Gastrocnemius medialis (tissue), 4 donors: ENCODE measurements at places on chromosomes 1 and 21. TPM values are rescaled to one million over a fixed set of nuclear protein-coding genes. Genes with fewer than 3 reads are reported as not detected.
A peak's percentile ranks its signal among the peaks of the same experiment; 100 is the strongest.

DNA sequence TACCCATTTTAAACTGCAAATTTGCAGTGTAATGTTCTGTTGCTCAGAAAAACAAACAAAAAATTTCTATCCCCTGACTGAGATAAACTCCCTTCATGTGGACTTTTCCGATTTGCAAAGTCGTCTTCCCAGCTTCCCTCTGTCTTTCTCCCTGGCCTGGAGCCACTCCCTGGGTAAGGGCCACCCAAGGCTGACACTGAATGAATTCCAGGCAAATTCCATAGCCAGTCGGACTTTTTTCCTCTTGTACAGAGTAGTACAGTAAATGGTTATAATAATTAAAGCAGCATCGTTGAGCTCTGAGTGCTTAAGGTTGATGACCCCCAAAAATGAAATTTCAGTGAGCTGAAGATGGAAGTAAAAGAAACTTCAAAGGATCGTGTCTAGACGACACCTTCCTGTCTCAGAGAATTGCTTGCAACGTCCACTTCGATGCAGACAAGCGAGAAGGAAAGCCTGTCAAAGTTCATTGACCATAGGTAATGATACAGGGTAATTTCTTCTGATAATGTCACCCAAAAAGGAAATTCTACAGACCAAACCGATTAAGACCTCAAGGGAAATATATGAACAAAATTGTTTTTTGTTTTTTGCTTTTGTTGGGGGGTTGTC lies 33.6 kb upstream of the LHX8 start:
- H3K4me3 ChIP-seq = no peak overlapping the region
- H3K4me1 ChIP-seq = no peaks in the 10 kb centered on the region
- no peaks in the 10 kb centered on the region for H3K27me3 ChIP-seq
- DNase-seq = no peak
- no peak overlapping the region for H3K27ac ChIP-seq

GRCh38 chr1:38578271-38578951 lies 281.2 kb downstream of the RRAGC start:
- no peaks in the 10 kb centered on the region for H3K4me1 ChIP-seq
- no peaks in the 10 kb centered on the region for H3K36me3 ChIP-seq
- no peak overlapping the region for H3K4me3 ChIP-seq
- H3K27me3 ChIP-seq = peaks cover 27% of the 10 kb centered on the region

- no peak for DNase-seq
- H3K4me1 ChIP-seq = peaks cover 9% of the 10 kb centered on the region
- no peak overlapping the region for H3K4me3 ChIP-seq
These were observed 32.6 kb downstream of the SLC44A3 start for GRCh38 chr1:94852788-94853187.

- no peak for DNase-seq
- no peak overlapping the region for H3K27ac ChIP-seq
- no peaks in the 10 kb centered on the region for H3K27me3 ChIP-seq
- H3K4me1 ChIP-seq = no peaks in the 10 kb centered on the region
- no peak overlapping the region for H3K4me3 ChIP-seq
- no peaks in the 10 kb centered on the region for H3K36me3 ChIP-seq
These were observed 43.9 kb downstream of the FH start for GRCh38 chr1:241475671-241476070.

- no peaks in the 10 kb centered on the region for H3K36me3 ChIP-seq
- H3K4me1 ChIP-seq = no peaks in the 10 kb centered on the region
- no peak overlapping the region for H3K27ac ChIP-seq
- no peak for DNase-seq
- H3K27me3 ChIP-seq = no peaks in the 10 kb centered on the region
These were observed 8.1 kb upstream of the ACKR1 start for GRCh38 chr1:159196543-159196942.

DNA sequence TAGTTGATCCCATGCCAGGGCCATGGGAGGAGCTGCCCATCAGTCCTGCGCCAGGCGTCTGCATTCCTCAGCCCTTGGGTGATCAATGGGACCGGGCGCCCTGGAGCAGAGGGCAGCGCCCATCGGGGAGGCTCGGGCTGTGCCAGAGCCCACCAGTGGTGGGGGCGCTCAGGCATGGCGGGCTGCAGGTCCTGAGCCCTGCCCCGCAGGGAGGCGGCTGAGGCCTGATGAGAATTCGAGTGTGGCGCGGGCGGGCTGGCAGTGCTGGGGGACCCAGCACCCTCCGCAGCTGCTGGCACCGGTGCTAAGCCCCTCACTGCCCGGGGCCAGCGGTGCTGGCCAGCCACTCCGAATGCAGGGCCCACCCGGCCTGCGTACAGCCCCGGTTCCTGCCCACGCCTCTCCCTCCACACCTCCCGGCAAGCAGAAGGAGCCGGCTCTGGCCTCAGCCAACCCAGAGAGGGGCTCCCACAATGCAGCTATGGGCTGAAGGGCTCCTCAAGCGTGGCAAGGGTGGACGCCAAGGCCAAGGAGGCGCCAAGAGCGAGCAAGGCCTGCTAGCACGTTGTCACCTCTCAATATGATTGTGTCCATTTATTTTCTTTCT lies 238.1 kb upstream of the OLFM3 start:
- no peak overlapping the region for H3K4me3 ChIP-seq
- H3K27ac ChIP-seq = no peak overlapping the region
- H3K4me1 ChIP-seq = no peaks in the 10 kb centered on the region
- H3K36me3 ChIP-seq = no peaks in the 10 kb centered on the region
- no peak for DNase-seq
- no peaks in the 10 kb centered on the region for H3K27me3 ChIP-seq

DNA sequence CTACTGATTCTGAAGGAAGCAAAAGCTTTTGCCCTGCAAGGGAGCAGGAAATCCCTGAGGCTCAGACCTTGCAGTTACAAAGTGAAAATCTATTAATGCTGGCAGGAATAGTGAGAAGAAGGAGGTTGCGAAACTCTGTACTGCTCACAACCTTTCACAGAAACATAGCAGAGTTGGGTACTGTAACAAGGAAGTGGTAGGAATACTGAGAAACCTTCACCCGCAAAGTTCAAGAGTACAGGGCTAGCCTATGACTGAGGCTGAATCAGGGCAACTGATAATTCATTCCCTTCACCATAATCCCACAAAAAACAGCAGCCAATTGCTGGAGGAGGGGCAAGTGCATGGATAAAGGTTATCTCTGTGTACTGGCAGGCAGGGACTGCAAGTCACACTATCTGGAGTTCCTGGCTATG lies 23.9 kb upstream of the KCTD3 start:
- no peak overlapping the region for H3K4me3 ChIP-seq
- H3K27me3 ChIP-seq = no peaks in the 10 kb centered on the region
- no peak for DNase-seq
- no peaks in the 10 kb centered on the region for H3K4me1 ChIP-seq
- H3K27ac ChIP-seq = no peak overlapping the region
- no peaks in the 10 kb centered on the region for H3K36me3 ChIP-seq

DNA sequence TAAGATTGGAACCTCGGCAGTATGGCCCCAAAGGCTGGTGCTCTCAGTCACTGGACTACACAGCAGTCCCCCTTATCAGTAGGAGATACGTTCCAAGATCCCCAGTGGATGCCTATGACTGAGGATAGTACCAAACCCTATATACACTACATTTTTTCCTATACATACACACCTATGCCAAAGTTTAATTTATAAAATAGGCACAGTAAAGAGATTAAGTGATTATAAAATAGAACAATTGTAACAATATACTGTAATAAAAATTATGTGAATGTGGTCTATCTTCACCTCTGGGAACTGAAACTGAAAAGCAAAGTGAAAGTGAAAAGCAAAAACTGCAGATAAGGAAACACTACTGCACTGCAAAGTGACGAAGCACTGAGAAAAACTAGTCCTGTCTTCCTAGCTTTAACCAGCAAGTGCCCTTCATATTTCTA lies 96.8 kb downstream of the INTS7 start:
- no peaks in the 10 kb centered on the region for H3K27me3 ChIP-seq
- no peaks in the 10 kb centered on the region for H3K4me1 ChIP-seq
- peak overlapping the region; percentile 13 for H3K4me3 ChIP-seq
- no peak for DNase-seq

- H3K36me3 ChIP-seq = no peaks in the 10 kb centered on the region
- H3K4me3 ChIP-seq = no peak overlapping the region
- peaks cover 36% of the 10 kb centered on the region for H3K27me3 ChIP-seq
These were observed 187.5 kb upstream of the ARHGEF16 start for GRCh38 chr1:3266870-3267549.

- no peak overlapping the region for H3K4me3 ChIP-seq
- peaks cover 74% of the 10 kb centered on the region for H3K4me1 ChIP-seq
- peak overlapping the region; percentile 92 for H3K27ac ChIP-seq
These were observed 36.7 kb upstream of the WASF2 start for GRCh38 chr1:27526569-27527222.

DNA sequence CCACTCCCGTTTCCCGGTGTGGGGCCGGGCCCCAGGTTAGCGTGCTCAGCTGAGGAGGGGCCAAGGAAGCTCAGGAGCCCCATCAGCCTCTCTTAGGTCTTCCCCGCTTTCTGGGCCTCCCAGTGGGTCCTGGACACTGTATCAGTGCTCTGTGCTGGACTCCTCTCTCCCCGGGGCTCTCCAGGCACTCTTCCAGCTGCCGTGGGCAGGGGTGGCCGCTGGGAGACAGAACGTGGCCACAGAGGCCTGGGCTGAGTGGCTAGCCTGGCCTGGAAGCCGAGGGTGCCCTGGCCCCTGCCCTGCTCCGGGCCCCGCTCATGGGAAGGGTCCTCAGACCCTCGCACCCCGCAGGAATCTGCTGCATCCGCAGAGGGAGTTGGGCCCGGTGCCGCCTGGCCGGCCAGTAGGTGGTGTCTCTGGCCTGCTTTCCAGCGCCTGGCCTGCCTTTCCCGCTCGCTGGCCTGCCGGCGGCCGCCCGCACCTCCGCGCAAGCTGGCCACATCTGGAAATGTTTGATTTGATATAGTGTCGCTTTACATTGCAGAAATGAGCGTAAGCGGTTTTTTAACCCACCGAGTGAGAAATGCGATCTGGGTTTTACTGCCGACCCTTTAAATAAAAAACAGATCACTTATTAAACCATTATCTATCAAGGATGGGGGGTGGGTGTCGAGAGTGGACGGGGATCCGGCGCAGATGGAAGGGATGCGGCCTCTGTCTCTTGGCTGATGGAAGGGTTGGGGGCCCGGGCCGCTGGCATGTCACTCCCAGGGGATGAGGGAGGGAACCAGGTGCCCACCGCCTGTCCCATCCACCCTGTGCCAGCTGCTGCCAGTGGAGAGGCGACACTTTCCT lies 74.4 kb upstream of the TTC34 start:
- H3K27ac ChIP-seq = no peak overlapping the region
- H3K27me3 ChIP-seq = peaks cover 36% of the 10 kb centered on the region
- H3K4me1 ChIP-seq = no peaks in the 10 kb centered on the region
- no peak for DNase-seq

DNA sequence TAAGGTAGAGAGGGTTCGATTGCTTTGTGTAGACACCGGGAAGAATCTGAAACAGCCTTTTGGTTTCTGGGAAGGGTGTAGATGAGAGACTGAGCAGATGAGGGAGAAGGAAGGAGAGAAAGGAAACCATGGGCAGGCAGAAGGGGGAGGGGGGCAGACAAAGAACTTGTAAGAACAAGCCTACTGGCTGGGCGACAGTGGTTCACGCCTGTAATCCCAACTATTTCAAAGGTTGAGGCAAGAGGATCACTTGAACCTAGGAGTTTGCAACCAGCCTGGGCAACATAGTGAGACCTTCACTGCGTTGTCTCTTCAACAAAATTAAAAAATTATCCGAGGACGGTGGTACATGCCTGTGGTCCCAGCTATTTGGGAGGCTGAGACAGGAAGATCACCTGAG lies 106.2 kb downstream of the TM2D1 start:
- H3K36me3 ChIP-seq = no peaks in the 10 kb centered on the region
- H3K27ac ChIP-seq = no peak overlapping the region
- H3K4me3 ChIP-seq = no peak overlapping the region
- no peaks in the 10 kb centered on the region for H3K27me3 ChIP-seq
- no peaks in the 10 kb centered on the region for H3K4me1 ChIP-seq
- DNase-seq = no peak

Gene DENND2D
- total RNA-seq = 1.2 TPM

Gene HTR1D
- total RNA-seq = not detected

Gene TMEM240
- total RNA-seq = not detected

Gene JAM2
- total RNA-seq = 2.3 TPM

Gene WNT2B
- total RNA-seq = 0.34 TPM
